ENCODE measurements at places on chromosomes 16 and 17.

DNA sequence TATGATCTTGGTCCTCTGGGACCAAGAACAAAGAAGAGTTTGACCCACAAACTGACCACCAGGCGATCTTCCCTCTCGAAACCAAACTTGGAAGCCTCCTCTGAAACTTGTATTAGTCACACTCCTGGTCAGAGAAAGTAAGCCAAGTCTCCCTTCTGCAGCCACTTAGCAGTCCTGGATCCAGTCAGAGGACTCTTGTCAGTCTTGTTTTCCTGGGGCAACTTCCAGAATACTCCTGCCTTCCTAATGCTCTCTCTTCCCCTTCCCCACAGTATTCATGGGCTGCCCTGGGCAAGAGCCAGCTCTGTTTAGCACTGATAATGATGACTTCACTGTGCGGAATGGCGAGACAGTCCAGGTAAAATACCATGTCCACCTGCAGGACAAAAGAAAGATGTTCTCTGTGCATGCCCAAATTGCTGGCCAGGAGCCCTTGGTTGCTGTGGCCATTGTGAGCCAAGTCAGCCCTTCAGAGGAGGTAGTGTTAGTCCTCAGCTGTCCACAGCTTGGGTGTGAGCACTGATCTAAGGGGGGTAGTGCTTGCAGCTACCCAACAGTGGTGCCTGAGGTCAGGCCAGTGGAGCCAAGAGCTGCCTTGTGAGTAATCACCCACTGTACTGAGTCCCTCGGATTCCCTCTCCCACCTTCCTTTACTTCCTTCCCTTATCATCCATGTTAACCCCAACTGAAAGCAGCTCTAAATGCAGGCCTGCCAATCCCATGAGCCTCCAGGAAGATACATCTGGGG, 31.2 kb downstream of the CDH3 start:
- DNase-seq, result no peak

DNA sequence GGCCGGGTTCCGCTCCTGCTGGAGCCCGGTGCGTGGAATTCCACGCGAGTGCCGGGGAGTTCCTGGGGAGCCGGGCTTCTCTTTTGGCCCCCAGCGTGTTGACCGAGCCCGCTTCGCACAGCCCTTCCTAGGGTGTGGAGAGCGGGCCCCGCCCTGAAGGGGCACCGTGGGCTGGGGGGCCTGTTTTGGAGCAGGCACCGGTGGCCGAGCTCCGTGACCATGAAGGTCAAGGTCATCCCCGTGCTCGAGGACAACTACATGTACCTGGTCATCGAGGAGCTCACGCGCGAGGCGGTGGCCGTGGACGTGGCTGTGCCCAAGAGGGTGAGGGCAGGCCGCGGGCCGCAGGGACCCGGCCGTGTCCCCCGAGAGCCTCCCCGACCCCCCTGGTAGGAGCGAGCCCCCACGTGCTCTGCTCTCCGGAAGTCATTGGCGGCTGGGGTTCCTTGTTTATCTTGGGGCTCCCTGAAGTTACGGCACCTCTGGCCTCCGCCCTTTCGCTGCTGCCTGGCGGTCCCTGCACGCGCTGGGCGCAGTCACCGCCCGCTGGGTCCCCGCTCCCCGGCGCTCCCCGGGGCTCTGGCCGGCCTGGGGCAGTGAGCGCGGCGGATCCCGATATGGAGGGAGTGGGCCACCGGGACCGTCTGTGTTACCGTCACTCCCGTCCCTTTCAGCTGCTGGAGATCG, 528 bp downstream of the HAGHL start:
- DNase-seq, result no peak

GRCh38 chr16:82182266-82183003, 12.4 kb upstream of the MPHOSPH6 start:
- no peak for DNase-seq

- no peak for DNase-seq
These were observed 179.8 kb downstream of the KATNIP start for GRCh38 chr16:27729516-27730304.

GRCh38 chr17:40017422-40018080, 2.3 kb downstream of the CSF3 start:
- DNase-seq, result no peak

DNA sequence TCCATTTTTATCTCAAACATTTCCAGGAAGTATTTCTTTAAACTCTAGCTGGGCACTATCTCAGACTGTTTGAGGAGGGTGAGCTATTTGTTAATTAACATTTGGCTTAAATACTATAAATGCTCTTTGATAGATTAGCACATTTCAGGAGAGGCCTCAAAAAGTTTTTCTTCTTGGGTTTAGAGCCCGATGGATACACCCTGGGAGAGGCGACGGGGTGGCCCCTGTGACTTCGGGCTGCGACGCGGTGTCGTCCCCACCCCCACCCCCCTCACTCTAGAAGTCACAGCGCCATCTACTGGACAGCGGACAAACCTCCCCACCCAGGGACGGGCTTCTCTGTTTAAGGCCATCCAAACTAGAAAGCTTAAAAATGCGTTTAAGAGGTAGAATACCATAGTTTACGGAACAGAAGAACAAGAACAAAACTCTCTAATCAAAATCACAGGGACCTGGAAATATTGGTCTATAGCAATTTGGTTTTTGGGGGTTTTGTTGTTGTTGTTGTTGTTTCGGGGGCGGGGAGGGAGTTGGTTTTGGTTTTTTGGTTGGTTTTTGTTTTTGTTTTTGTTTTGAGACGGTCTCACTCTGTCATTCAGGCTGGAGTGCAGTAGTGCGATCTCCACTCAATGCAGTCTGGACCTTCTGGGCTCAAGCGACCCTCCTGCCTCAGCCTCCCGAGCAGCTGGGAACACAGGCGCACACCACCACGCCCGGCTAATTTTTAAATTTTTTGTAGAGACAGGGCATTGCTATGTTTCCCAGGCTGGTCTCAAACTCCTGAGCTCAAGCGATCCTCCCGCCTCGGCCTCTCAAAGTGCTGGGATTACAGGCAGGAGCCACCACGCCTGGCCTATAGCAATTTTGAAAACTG, 254.4 kb downstream of the C16orf95 start:
- peak; percentile 34 for DNase-seq

- DNase-seq, result no peak
These were observed 278 bp downstream of the RAB11FIP3 start for GRCh38 chr16:425740-426114.

DNA sequence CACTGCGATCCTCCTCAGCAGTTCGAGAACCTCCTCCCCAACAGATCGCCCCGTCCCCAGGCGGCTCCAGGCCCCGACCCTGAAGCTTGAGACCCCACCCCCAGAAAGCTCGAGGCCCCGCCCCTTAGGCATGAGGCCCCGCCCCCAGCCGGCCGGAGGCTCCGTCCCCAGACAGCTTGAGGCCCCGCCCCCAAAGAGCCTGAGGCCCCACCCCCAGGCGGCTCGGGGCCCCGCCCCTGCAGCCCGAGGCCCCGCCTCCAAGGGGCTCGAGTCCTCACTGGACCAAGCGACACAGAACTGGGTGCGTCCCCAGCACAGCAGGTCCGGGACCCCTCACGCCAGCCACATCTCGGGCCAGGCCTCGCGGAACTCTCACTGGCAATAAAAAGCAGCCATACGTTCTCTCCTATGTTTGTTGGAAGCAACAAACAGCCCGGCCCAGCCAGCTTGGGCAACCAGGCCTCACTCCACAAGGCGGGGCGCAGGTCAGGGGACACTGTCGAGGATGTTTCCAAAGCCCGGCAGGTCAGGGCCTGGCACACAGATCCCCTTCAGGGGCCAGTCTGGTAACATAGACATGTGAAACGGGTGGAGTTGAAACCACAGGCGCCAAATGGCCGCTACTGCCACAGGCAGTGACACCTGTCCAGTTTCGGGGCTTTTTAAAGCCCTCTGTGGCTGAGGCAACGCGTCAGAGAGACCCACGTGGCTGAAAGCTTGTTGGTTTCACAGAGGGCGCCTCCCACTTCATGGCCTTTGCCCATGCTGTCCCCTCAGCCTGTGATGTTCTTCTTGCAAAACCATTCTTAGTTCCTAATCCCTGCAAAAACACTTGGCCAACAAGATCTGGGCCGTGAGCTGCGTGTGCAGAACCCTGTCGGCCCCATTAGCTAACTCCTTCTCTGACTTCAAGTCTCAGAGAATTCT, 224.2 kb downstream of the PARN start:
- DNase-seq, result no peak

- no peak for DNase-seq
These were observed 111.7 kb downstream of the IRF8 start for GRCh38 chr16:86010680-86011141.

DNA sequence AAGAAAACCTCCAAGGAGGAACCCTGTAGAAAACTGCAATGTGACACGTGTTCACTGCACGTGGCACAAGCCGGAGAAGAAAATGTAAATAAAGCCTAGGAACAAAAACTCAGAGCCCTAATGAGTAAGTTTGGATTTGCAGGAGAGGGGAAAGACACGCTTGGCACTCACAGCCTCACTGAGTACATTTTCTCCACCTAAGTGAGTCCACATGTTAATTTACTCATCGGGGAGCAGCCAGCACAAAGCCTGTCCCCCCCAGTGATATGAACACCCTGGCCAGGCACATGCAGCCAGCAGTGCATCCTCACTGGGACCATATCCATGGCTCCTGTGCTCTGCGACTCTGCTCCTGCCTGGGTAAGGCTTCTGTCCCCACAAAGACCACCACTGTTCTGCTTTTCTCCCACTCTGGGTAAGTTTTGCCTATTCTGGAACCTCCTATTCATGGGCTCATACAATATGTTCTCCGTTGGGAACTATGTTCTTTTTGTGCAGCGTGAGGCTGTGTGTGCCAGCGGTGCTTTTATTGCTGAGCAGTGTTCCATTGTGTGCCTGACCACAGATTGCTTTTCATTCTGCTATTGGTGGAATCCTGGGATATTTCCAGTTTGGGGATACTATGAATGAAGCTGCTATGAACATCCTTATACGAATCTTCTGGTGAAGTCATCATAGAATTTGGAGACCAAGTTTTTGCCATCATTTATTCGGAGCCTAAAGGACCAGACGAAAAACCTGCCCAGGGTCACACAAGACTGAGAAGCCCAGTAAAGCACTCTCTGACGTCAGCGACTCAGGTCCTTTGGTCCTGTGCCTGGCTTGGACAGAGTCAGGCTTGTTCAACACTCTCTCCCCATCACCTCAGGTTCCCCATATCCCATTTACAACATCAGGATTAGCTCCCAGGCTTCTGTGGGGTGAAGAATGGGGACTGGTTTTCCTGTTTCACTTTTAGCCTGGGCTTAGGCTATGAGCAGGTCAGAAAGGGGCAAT, 53.3 kb downstream of the RNF112 start:
- no peak for DNase-seq

DNA sequence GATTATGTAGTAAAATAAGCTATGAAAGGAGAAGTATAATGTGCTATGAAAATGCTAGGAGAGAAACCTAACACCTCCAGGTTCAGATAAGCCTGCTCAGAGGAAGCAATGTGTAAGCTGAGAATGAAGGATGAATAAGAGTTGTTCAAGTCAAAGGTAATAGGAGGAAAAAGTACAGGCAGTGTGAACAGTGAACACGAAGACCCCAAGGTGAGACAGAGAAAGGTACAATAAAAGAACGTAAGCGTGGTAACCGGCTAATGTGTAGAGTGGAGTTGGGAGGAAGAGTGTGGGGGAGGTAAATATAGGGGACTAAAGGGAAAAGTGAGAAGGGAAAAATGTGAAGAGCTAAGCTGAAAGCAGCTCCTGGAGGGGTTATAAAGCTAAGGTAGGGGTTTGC, 74.2 kb downstream of the TTC19 start:
- DNase-seq, result no peak

- DNase-seq, result no peak
These were observed 2.3 kb downstream of the ARL4D start for GRCh38 chr17:43400943-43401717.

DNA sequence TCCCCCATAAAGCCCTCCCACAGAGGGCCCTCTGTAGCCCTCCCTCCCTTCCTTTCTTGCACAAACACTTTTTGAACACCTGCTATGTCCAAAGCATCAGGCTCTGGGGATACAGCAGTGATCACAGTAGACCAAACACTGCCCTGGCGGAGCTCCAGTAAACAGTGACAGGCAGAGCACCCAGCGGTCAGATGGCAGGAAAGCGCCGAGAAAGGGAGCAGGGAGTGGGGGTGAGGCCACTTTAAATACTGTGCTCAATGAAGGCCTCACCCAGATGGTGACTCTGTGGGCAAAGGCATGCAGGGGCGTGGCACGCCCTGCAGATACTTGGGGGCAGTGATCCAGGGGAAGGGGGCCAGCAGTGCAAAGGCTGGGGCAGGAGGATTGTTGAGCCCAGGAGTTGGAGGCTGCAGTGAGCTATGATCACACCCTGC, 7.6 kb downstream of the PRR29 start:
- no peak for DNase-seq

GRCh38 chr17:69250641-69251040, 22.0 kb upstream of the ABCA10 start:
- no peak for DNase-seq

DNA sequence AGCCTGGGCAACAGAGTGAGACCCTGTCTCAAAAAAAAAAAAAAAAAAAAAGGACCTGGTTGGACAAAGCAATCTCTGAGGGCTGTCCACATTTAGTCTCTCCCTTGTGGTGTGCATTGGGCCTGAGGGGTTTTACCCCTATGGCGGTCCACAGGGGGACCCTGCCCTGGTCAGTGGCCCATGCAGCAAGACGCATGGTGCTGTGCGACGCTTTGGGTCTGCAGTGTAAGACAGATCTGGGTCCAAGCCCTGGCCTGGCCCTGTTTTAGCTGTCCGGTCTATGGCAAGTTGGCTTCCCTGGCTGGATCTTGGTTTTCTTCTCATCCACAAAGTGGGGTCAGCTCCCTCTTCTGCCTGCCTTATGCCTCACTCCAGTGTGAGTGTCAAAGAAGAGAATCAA, 123.2 kb upstream of the NLRP1 start:
- no peak for DNase-seq

Measured in breast epithelium (tissue), 4 donors.